Stimulated activated CD4-positive, alpha-beta T cell treated with anti-CD3 and anti-CD28 coated beads, Interleukin-2, amount 100 ng/mL, for 24 hours (primary cell): ENCODE measurements at places on chromosomes 6 and 20.
A peak's percentile ranks its signal among the peaks of the same experiment; 100 is the strongest.

GRCh38 chr6:155528982-155529453 is 73.4 kb upstream of the NOX3 start:
- DNase-seq: no peak

- no peak for DNase-seq
Observed at GRCh38 chr6:138499303-138500018, at the start of gene NHSL1. Gene NHSL1, minus strand, starts transcription at chr6:138499494. Its CDS starts 204 bp downstream, at chr6:138499290.

GRCh38 chr20:62494537-62494936 is 18.7 kb upstream of the GATA5 start:
- DNase-seq: no peak

DNA sequence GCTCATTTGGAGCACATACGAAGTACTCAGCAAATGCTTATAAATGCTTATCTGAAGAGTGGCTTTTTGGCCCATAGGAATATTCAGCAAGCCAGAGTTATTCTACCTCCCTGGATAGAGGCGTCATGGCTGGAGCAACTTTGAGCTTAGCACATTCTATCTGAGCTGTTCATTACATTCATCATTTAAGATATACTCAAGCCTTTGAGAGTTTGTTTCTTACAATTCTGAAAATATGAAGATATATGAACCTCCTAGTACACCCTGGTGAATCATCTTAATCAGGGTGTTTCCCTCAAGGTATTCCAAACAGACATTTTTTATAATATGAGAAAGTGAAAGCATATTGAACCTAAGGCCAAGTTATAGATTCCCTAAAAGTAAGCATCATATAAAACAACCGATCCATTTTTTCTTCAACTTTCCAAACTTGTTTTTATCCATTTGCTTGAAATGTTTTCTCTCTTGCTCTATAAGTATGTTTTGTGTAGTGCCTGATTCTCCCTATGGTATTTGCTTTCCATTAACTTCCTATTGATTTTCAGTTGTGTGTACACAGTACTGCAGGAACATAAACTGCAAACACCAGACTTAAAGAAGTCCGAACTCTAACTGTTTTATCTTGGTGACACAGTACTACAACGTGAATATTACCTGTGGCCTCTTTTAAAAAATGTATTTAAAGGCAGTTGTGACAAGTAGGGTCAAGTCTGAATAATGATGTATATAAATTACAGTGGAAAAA is 139.7 kb upstream of the PTPRK start:
- no peak for DNase-seq

DNA sequence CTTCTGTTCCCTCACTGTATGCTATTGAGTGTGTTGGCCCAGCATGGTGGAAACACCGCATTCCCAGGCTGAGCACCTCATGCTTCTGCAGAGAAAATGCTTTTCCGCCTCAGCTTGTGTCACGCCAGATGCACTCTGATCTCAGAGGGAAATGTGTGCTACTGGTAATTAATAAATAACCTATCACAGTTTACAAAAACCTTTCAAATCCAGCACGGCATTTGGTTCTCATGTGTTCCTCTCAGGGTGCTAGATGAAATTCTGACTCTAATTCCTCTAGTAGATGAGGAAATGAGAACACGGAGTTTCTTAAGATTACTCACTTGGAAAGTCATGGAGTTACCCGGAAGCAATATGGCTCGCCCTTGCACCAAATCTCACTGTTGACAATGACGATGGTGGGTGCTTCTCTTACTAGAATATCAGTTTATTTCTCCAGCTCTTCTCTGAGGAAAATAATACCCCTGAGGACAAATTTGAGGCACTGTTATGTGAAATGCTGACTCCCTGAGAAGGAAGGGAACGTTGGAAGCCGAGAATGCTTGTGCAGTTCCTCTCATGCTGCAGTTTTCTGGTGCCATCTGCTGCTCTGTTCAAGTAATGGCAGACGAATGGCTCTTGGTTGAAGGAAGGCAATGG is 116.6 kb downstream of the RNF144B start:
- peak; percentile 22 for DNase-seq

- DNase-seq: peak; percentile 42
Observed at GRCh38 chr6:35473075-35473849, 5.1 kb downstream of the RPL10A start.

GRCh38 chr20:52572687-52573086 is 381.1 kb upstream of the ZFP64 start:
- DNase-seq: no peak

GRCh38 chr6:20919677-20920385 is 385.6 kb downstream of the CDKAL1 start:
- no peak for DNase-seq

DNA sequence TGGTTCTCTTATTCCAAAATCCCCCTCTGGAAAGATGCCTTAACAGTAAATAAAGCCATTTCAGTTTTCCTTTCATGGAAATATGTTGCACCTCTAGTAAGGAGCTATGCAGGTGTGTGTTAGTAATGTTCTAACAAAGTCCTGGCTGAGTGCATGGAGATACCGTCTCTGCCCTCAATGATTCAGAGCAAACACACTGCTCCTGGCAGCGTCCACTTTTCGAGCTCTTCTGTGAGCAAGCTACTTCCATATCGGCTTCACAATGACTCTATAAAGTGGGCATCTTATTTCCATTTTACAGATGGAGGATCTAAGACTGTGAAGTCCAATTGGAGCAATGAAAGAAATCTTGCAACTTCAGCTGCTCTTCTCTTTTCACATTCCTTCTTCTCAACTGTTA is 3.1 kb downstream of the KLHL32 start:
- no peak for DNase-seq

GRCh38 chr6:108169464-108170331 is 3.9 kb downstream of the NR2E1 start:
- no peak for DNase-seq

DNA sequence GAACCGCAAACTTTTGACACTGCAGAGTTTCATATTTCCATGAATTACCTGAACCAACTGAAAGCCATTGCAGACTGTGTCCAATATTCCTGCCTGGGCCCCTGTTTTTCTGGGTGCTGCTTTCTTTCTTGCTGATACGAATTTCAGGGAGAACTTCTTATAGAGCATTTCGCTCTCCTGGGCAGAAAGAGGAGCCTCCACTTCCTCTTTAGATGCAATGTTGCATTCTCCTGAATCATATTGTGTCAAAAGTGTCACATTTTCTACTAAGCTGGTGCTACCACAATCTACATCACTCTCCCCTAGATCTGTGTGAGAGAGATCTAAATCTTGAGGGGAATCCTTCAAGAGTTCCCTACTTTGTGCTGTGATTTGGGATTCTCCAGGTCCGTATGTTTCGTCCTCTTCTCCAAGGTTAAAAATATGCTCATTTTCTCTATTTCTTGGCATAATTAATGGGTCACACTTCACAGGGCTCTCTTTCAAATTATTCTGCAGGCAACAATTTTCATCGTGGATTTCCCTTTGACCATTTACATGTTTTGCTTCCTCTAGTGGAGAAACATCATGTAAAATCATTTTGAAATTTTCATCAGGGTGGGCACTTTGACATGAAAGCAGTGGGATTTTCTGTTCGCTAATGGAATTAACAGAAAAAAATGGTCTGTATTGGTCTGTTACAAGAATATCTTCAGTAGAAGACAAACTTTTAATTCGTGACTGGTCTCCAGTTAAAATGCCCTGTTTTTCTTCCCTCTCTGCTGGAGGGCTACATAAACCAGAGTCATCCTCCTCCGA is 102.3 kb downstream of the DST start:
- no peak for DNase-seq
